Dermis microvascular lymphatic vessel endothelial cell (primary cell): ENCODE measurements at places on chromosomes 7 and 10. TPM values are rescaled to one million over a fixed set of nuclear protein-coding genes. Genes with fewer than 3 reads are reported as not detected.

GRCh38 chr7:42878303-42878702 lies 33.6 kb downstream of the C7orf25 start:
- no peak for DNase-seq

DNA sequence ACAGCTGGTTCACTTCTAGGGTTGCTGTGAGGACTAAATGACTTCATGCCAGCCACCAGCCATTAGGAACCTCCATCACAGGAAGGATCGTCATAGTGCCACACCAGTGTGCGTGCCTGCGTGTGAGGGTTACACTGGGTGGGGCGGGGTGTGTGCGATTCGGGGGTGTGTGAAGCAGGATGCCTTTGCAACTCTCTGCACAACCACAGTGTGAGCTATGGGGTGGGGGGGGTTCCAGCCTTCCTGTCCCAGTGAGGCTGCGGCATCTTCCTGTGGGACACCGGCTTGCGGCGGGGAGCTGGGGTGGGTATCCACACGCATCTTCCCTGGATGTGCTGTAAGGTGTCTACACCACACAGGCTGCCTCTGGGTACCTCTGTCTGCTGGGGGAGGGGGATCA lies 6.9 kb upstream of the ELFN1 start:
- DNase-seq, result no peak

DNA sequence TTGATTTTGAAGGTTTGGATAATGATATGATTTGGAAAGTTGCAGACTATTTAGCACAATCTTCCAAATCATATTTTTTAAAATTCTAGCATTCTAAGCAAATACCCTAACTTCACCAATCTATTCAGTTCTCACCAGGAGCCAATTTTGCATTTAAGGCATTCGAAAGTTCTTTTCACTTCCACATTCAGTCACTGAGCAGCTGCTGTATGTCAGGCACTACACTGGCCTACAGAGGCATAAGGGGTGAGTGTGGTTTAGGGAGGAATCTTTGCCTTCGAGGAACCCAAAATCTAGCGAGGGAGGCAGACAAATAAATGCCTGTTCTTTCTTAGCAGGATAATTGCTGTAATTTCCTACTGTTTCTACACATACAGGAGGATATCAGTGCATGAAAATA lies 10.7 kb upstream of the UCN3 start:
- DNase-seq, result no peak

DNA sequence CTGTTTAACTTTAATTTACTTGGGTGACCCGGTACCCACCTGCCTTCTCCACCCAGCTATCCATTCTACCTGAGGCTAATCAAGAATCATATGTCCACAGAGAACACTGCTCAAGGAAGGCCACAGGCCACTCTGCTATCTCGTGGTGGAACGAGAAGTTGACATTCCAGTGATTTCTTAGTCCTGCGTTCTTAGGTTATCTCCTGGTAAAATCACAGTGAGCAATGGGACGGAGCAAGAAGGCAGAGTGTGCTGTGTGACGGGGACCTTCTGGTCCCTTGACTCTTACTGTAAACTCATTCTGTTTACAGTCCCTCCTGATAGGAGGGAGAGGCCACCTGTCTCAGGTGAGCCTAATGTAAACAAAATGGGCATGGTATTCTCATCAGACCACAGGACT lies 256.6 kb downstream of the TNS3 start:
- DNase-seq, result no peak

- no peak for DNase-seq
Measured at GRCh38 chr7:47932466-47933037, 15.7 kb downstream of the PKD1L1 start.

GRCh38 chr7:12069757-12070156 lies 141.3 kb upstream of the TMEM106B start:
- DNase-seq, result no peak

DNA sequence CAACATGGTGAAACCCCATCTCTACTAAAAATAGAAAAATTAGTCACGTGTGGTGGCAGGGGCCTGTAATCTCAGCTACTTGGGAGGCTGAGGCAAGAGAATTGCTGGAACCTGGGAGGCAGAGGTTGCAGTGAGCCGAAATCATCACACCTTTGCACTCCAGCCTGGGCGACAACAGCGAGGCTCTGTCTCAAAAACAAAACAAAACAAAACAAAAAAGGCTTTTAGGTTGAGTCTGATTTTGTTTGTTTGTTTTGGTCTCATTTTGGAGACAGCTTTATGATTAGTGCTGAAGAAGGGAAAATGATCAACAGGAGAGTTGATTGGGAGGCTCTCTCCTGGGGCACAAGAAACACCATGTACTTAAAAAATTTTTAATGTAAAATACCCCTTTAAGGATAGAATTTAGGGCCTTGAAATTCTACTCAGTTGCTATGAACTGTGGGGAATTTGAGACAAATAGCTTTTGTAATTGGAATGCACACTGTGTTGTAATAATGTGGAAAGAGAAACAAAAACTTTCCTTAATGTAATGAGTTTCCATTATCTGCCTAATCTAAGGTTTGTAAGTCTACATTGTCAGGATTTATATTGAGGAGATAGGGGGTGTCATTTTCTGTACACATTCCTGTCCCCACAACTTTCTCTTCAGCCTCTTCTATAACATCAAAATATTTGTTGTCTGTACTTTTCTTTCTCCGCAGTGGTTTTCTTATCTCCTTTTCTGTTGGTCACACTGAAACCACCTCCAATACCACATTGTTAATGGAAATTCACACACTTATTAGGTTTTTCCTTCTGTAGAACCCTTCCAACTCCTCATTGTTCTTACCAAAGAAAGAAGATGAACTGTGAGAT lies 41.3 kb downstream of the ARID5B start:
- peak; percentile 55 for DNase-seq

DNA sequence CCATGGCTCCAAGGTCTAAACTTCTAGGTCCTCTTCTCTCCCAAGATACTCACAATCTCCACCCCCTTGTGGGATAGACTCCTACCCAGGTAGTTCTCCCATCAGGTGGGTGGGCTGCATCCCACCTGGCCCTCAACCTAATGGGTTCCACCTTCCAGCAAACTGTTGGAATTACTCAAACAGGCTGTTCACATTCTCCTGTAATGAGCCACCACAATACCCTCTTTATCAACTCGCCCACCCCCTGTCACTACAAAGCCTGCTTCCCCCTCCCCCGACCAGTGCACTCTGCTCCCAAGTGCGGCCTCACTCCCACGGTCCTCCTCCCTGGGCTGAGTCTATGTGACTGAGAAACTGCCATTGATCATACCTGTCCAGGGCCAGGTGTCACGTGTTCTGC lies 10.4 kb upstream of the HTR5A start:
- DNase-seq, result no peak

DNA sequence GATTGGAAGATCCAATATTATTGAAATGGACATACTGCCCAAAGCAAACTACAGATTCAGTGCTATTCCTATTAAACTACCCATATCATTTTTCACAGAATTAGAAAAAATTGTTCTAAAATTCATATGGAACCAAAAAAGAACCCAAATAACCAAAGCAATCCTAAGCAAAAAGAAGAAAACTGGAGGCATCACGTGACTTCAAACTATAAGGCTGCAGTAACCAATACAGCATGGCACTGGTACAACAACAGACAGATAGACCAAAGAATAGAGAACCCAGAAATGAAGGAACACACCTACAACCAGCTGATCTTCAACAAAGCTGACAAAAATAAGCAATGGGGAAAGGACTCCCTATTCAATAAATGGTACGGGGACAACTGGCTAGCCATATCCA lies 765.4 kb downstream of the SORCS3 start:
- no peak for DNase-seq

DNA sequence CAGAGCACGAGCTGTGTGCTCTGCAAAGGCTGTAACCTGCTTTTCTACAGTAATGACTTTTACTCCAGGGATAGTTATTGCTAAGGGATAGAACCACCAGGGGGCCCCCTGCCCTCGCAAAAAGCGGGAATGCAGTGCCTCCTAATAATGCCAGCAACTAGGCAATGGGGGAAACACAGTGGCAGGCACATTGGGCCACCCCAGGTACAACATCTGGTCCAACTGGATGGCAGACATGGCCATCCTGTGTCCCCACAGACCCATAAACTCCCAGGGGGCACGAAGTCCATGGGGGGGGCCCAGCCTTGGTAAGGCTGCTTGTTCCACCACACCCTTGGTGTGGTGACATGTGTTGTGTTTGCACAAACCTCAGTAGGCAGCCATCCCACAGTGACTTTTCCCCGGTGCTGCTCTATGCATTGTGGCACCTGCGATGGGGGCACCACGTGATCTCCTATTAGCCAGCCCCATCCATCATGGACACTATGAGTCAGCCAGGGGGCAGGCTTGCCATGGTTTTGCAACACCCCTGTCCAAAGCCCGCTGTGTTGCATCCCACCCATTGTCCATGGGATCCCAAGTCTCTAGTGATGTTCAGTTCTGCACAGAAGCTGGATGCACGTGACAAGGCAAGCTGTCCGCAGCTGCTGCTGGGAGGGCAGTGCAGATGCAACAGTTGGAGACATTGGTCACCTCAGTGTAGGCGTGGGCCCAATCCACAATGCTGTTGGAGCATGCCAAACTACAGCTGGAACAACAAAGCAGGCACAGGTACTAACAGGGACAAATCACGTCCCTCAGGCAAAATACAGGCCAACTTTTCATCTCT lies 84.0 kb downstream of the ANLN start:
- DNase-seq, result peak; percentile 41

DNA sequence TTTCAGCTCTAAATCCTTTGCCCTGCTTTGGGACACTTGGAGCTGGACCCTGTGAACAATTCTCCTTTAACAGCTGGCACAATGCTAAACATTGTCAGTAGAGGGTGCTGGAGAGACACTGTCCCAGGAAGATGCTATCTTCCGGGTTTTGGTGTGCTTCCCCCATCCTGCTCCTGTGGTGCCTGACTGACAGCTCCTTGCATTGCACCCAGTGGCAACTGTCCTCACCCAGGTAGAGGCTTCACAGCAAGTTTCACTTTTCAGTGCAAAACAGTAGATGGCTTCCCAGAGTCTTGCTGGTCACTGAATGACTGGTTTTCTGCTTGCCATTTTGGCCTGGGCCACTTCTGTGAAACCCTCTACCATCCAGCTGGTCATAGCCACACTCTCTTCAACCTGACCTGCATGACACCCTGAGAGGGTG lies 77.3 kb downstream of the CDC14C start:
- DNase-seq, result no peak

DNA sequence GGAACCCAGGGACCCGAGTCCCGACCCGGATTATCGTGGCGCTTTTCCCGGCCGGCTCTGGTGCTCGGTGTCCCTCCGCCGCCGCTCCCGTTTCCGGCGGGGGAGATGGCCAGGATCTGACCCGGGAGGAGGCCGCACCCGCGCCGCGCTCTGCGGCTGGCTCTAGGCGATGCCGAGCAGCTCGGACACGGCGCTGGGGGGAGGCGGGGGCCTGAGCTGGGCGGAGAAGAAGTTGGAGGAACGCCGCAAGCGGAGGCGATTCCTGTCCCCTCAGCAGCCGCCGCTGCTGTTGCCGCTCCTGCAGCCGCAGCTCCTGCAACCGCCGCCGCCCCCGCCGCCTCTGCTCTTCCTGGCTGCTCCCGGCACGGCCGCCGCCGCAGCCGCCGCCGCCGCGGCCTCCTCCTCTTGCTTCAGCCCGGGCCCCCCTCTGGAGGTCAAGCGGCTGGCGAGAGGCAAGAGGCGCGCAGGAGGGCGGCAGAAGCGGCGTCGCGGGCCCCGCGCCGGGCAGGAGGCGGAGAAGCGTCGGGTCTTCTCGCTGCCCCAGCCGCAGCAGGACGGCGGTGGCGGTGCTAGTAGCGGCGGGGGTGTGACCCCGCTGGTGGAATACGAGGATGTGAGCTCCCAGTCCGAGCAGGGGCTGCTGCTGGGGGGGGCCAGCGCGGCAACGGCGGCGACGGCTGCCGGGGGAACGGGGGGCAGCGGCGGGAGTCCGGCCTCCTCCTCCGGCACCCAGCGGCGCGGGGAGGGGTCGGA lies 593 bp downstream of the CDK13 start:
- no peak for DNase-seq

DNA sequence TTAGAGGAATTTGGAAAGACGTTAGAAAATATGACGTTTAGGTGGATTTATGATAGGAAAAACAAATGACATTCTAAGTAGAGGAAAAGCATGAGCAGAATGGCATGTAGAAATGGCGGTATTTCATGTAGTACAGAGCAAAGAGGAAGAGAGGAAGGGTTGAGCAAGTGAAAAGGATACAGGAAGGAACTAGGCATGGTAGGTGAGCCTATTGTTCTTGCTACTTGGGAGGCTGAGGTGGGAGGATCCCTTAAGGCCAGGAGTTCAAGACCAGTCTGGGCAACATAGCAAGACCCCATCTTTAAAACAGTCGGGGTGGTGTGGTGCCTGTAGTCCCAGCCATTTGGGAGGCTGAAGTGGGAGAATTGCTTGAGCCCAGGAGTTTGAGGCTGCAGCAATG lies 1.2 kb downstream of the GTPBP10 start:
- no peak for DNase-seq

DNA sequence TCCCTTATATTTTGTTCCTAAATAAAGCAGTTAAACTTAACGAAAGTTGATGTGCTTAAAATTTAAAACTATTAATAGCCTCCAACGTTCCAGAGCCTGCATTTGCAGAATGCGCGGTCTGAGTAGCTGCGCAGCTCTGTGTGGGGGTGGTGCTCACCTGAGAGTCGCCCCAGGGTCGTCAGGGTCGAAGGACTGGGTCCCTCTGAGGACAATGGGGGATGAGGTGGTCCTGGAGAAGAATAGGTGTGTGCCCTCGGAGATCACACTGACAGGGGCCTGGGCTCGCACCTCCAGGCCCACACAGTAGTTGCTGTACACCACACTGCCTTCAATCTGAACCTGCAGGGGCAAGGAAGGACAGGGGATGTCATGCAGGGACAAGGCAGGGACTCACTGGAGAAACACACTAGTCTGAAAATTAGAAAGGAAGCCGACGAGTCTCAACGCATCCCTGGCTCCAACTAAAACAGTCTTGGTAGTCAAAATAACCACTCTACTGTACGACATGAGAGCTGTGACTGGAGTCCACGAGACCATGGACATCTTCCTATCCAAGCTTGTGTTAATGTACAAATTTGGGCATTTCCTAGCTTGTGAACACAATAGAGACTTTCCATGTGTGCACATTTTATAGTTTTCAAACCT lies 54.4 kb downstream of the PKD1L1 start:
- no peak for DNase-seq

DNA sequence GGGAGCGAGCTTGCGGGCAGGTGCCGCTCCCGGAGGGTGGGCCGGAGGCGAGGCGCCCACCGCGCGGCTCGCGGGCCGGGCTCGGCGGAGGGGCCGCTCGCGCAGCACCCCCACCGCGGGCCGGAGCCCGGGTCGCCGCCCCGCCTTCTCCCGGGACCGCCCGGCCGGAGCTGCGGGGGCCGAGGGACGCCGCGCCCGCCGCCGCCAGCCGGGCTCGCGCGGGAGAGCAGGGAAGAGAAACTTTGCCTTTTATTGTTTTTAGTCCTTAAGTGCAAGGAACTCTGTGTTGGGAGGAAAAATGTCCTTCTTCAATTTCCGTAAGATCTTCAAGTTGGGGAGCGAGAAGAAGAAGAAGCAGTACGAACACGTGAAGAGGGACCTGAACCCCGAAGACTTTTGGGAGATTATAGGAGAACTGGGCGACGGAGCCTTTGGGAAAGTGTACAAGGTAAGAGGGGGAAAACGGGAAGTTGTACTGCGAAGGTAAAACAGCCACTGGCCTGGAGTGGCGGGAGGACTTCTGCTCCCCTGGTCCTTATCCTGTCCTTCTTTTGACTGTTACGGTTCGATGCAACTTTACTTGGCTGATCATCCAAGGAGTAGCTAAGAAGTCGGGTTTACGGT lies 620 bp downstream of the SLK start:
- DNase-seq, result peak; percentile 33

SPDYE11 gene
- not detected in 2 replicates for total RNA-seq

SLC18A2 gene
- total RNA-seq, result under 0.01 TPM in 1 of 2 replicates, not detected in the other

KCNIP2 gene
- total RNA-seq, result 0.13 TPM in 2 replicates

TMEM176A gene
- total RNA-seq, result not detected in 2 replicates

PSD gene
- 0.26 and 0.63 TPM in 2 replicates for total RNA-seq

SVOPL gene
- not detected in 2 replicates for total RNA-seq

DOCK1 gene
- total RNA-seq, result 69.3 and 84.5 TPM in 2 replicates

RFC2 gene
- 21.1 and 22.3 TPM in 2 replicates for total RNA-seq

MKI67 gene
- total RNA-seq, result 9.0 and 15.4 TPM in 2 replicates
